ENCODE measurements at places on chromosomes 4 and X.
A peak's percentile ranks its signal among the peaks of the same experiment; 100 is the strongest.

GRCh38 chrX:57821703-57822387, 88.4 kb downstream of the ZXDA start:
- DNase-seq: no peak

GRCh38 chr4:26238778-26239679, 81.8 kb upstream of the RBPJ start:
- DNase-seq: no peak

DNA sequence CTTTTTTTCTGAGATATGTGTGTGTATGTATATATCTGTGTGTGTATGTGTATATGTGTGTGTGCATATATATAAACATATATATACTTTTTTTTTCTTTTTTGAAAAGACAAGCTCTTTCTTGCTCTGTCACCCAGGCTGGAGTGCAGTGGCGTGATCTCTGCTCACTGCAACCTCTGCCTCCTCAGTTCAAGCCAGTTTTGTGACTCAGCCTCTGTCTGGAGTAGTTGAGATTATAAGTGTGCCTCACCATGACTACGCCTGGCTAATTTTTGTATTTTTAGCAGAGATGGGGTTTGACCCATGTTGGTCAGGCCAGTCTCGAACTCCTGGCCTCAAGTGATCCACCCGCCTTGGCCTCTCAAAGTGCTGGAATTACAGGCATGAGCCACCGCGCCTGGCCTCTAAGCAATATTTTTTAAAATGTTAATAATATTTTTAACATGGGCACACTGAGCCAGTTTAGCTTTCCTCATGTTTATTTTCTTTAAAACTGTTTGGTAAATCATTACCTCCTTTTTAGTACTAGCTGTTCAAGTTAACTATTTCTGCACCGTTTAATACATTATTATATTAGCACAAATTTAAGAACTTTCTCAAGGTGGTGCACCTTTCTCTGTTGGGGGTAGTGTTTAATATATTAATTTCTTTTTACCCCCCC, 33.3 kb downstream of the BBS12 start:
- no peak for DNase-seq

- DNase-seq: no peak
Observed at GRCh38 chr4:122005064-122005755, 53.4 kb upstream of the TRPC3 start.

DNA sequence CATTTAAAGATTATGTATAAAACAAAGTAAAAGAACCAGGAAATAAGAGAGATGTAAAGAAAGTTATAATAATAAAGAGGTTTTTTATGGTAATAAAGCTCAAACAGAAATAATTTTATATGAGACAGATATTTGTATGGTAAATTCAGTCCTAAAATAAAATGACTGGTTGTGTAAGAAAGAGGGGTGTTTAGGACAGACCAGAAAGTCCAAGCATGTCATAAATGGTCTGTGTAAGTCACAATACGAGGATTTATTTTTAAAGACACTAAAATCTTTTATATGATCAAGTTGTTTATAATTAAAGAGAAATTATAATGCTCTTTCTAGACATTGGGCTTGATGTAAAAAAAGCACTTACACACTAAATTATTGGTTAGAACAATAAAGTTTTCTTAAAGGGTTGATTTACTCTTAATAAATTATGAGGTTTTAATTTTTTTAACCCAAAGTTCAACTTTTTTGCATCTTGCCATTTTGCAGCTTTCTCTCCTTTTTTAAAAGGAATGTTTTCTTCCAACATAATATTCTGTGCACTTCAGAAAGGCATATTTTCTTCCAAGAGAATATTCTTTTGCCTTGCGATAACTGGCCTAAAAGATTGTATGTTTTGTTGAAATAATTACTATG, 61.9 kb upstream of the TCEAL2 start:
- no peak for DNase-seq

DNA sequence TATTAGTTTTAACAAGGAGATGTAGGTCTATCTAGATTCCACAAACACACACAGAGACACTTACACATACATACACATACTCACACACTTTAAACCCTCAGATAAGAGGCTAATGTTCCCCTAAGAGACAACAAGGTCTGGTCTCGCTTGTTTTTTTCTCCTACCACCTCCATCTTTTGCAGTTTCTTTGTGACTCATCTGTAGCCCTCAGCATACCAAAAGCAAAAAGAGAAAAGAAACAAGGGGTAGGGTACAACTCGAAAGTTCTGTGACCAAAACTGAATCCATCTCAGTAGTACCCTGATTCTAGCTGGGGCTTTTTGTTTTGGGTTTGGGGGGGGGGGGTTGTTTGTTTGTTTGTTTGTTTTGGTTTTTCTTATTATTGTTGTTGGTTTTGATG, 12.2 kb upstream of the EXOSC9 start:
- DNase-seq: no peak

- no peak for DNase-seq
Observed at GRCh38 chr4:87839592-87839946, 6.8 kb downstream of the MEPE start.

- DNase-seq: no peak
Observed at GRCh38 chrX:129737916-129738315, 863 bp upstream of the XPNPEP2 start.

DNA sequence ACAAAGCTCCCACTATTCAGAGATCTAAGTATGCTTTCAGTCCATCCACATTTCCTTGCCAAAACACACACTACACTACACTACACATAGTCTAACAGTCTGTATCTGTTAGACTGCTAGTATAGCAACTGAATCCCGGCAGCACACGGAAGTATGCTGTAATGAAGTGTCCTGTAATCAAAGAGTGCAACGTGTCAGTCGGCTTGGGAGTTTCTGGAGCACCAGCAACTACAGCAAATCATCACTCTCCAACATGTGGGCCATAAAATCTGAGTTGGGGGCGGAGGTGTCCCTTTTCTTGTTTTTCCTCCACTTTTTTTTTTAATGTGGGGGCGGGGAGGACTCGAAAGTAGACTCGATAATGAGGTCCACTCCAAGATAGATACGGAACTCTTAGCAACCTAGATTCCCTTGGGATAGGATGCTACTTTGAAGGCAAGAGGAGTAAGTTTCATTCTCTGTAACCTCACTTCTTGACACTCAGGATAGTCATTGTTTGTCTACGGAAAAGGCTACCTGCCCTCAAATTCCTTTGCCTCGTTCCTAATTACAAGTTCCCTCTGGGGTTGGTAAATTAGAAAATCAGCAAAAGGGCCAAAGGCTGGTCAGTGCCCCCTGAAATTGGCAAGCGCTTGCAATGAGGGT, 722 bp downstream of the SLC10A7 start:
- no peak for DNase-seq

DNA sequence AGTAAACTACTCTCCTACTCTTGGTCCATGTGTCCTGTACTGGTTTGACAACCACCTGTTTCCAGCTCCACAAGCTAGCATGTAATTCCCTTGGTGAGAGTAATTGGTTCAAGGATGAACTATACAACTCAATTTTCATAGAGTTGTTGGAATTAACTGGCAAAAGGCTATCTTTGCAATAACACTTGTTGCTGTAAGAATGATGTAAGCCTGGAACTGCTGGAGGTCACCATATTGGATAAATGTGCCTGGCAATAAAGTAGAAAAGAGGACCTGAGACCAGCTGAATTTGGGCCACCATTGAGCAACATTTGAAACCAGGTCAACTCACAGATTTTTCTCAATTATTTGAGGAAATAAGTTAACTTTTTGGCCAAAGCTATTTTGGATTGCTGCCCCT, 175.5 kb downstream of the CAMK2D start:
- no peak for DNase-seq

GRCh38 chr4:104747635-104748034, 252.9 kb upstream of the CXXC4 start:
- DNase-seq: no peak

DNA sequence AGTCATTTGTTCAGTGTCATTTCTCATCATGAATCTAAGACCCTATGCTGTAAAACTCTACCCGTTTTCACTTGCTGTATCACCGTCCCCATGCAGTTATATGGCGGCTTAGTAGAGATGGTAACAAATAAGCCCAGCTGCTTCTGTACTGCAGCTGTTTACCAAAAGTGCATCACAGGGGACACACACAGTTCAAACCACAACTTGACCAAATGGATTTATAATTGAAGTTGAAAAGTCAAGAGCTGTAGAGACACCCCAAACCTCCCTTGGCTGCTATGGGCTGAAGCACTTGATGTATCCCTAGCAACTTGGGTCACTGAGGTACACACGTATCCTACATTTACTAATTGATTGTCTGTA, 219.0 kb upstream of the FGF13 start:
- DNase-seq: no peak

DNA sequence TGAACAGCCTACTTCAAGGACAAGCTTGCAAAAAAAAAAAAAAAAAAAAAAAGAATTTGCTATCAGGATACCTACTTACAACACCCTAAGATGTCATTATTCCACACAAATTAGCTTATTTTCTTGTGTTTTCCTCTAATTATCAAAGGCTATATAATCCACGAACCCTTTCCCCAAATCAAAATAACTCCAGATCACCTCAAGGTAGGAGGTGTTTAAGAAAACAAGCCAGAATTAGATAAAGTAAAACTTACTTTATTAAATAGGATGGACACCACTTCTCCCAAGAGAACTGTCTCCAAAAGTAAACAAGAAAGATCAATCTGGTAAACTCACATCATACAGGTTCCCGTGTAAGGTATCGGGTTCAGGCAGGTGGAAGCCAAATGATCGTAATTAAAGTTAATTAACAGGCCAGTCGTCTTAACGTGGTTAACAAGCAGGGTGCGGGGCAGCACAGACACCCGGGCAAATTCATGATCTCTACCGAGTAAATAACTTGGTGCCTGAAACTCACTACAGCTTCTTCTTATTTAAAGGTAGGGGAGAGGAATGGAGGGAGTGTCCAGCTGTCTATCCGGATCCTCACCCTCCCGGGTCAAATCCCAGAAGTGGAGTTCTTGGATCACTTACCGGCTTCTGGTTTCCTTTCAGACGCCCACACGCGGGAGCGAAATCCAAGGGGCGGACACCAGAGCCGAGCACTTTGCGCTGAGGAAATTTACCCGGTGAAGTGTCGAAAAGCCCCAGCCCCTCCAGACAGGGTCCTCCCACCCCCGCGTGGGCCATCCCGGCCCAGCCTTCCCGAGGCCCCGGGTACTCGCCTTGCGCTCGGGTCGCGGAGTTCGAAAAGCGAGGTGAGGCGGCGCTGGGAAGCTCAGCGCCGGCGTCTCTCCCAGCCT, 708 bp downstream of the ARAP2 start:
- DNase-seq: peak; percentile 30

DNA sequence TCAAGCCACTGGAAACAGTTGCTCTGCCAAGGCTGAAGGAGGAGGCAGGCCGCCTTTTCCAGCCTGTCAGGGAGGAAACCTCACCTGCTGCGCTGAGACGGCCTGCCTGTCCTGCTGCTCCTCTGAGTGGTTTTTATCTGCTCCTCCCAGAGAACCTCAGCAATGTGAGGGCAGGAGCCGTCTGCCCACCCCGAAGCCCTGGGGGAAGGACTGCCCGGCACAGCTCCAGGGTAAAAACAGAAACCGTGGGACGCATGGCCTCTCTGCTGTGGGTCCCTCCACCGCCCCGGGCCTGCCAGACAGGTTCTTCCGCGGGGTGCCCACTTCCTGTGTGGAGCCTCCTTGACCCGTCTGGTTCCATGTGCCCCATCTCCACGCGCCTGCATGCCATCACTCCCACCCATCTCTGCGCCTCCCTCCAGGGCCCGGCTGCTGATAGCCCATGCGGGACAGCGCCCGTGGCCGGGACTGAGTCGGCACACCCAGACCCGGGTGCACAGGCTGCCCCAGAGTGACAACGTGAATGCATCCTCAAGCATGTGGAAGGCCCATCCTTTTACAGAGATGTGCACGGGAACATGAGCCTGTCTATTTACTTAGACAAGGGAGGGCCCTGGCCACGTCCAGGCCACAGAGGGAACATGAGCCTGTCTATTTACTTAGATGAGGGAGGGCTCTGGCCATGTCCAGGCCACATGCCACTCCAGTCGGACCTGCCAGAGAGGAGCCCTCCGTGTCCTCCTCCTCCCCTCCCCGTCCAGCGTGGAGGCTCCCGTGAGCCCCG, 4.0 kb upstream of the SLC49A3 start:
- no peak for DNase-seq

GRCh38 chr4:6893449-6894085, 16.1 kb upstream of the TBC1D14 start:
- DNase-seq: no peak
